Activated naive CD4-positive, alpha-beta T cell treated with Interleukin-2 at 50 U/mL for 16 hours (primary cell): ENCODE measurements at places on chromosomes 7 and 10.

DNA sequence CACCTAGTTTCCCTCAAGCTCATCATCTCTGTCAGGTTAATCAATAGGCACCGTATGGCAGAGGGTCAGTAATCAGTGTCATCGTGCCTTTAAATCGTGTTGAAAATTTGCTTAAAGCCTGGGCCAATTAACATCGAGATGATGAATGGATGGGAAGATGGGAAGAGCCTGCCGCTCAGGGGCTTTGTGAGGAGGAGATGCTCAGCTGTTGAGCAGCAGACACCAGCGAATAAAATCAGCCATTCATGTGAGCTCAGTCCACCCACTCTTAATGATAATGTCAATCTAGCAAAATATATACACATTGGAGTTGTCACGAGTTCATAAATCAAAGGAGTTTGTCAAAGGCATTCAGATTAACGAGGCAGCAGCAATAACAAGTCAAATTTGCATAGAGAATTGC, 97.7 kb downstream of the BTRC start:
- DNase-seq: no peak

DNA sequence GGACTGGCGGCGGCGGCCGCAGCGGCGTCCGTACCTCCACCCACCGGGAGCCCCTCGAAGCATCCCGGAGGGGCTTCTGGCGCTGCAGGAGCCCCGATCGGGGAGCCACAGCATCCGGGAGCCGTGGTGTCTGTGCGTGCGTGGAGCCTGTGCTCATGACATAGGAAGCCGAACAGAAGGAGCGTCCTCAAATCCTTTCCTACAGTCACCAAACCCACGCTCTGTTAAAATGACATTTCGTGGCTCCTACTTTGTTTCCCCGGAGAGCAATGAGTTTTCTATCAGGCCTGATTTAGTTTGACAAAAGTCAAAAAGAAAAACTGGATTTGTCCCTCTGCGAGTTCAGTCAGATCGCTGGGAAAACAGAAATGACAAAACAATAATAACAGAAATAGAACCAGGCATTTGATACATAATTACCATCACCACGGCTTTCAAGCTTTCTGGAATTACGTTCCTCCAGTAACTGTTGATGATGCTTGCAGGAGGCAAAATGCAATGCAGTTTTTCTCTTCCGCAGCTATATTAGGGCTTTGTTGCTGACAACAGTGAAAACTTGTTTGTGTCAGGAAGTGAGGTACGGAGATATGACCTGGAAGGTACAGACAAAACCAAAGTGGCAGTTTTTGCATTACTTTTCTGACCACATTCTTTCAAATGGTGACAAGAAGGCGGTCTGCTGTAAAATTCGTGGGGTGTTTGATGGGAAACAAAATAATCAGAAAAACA, 219.3 kb upstream of the MKLN1 start:
- no peak for DNase-seq

DNA sequence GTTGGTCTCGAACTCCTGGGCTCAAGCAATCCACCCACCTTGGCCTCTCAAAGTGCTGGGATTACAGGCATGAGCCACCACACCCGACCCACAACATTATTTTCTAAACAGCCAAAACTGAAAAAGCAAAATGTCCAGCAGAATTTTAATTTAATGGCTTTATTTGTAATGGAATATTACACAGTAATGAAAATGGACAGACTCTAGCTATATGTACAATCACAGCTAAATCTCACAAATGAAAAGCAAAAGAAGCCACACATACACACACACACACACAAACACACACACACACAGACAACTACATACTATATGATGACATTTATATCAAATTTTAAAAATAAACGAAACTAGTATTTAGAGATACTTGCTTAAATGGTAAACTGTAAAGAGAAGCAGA, 18.7 kb downstream of the ARHGAP19 start:
- DNase-seq: no peak

DNA sequence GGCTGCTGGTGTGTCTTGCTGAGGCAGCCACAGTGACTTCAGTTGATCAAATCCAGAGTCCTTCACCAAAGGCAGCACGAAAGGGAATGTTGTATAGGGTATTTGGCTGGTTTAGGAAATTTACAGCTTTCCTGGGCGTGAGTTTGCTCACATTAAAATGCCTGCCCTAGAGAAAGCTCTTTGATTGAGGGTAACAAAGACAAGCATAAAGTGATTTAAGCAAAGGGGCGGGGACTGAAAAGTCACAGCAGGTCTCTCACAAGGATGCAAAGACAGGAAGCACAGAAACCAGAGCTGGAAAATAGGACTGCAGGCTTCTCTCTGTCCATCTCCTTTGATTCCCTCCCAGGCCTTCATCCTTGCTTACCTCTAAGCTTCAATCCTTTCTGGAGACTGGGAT, 139.2 kb downstream of the ELMO1 start:
- no peak for DNase-seq

DNA sequence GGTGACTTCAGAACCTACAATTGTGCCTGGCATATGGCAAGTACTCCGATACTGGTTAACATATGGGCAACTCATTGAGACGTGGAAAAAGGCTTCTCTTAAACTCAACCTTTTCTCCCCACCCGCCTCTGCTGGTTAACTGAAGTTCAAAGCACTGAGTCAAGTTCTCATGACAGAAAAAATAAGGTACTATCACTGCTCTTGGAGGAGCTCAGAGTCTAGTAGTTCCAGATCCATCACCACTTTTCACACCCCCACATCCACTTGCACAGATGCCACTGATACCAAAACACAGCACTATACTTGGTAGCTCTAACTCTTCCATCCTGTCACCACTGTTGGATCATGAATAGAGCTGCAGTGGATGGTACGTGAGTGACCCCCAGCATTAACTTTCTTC, 36.2 kb downstream of the CCDC6 start:
- DNase-seq: no peak

DNA sequence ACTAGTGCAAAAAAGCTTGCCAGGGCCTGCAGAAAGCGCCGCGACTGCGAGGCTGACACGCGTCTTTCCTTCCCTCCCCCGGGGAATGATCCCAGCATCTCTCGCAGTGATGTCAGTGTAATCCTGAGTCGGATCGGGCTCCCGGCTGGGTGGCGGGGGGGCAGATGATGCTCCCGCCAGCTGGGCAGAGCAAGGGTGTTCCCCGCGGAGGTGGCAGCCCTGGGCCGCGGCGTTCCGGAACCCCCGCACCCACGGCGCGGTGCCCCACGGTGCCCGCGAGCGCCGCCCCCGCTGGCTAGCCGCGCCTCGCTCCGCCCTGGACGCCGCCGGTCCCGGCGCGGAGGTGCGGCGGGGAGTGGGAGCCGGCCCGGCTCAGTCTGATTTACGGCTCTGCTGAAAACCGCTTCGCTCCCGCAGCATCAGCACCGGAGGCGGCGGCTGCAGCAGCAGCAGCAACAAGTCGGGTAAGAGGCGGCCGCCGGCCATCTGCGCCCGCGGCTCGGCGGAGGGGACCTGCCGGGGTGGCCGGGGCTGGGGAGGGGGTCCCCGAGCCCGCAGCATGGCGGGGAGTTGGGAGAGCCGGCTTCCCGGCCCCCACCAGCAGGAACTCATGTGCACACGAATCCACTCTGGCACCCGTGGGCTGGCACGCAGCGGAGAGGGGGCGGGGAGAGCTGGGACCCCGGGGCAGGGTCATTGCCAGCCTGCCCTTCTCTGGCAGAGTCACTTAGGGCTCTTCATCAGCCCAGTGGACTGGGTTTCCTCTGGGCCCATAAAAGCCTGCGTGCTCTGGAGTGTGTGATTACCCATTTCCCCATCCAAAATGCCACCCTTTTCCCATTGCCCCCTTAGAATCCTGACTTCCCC, at the start of gene ZNF365:
TSS of gene ZNF365 (plus strand) at position 375 of the 867 bp plus-strand sequence. CDS start 1,825 bp downstream, outside the sequence.
- DNase-seq: peak; percentile 65

DNA sequence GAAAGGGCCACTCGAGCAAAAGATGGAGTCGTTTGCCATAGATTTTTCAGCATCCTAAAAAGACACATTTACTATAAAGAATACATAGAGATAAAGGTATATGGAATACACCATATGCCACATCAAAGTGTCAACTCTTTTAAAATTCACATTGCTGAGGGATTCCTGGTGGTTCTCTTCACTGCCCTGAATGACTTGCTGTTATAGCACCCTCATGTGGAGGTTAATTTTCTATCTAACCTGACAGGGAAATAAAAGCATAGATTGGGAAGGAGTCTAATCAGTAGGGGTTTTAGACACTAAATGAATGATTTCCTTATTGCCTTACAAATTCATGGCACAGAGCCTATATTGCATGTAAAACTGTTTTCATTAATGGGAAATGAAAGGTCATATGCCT, 25.9 kb downstream of the DNAH11 start:
- DNase-seq: no peak

DNA sequence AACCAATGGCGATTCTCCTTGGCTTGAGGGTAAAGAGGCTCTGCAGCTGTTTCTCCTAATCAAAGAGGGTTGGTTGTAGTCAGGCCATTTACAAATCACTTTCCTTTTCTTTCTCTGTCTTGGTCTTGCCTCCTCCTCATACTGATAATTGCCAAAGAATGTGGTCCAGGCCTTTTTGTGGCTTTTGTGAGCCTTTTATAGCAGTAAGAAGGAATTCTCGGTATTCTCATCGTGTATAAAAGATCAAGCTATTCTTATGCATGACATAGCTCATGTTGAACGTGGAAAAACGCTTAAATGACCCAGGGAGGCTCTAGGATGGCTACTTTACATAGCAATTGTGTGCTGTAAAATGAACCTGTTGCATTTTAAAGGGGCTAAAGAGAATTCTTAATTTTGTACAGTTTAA, 62.6 kb downstream of the RBM20 start:
- no peak for DNase-seq

DNA sequence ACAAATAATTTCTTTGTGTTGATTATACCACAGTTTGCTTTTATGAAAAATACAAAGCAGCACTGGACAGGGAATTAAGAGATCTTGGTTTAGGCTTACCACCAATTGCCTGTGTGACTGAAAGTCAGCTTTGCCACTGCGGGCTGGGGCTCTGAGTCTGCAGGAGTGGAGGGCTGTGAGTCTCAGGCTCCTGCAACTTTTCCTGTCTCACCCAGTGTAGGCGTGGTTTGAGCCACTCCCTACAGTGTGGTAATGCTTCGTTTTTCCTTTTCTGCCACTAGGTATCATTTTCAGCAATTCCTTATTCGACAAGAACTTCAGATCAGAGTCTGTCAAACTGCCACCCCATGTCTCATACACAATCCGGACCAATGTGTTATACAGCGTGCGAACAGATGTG, 180.6 kb downstream of the ABCA13 start:
- no peak for DNase-seq

DNA sequence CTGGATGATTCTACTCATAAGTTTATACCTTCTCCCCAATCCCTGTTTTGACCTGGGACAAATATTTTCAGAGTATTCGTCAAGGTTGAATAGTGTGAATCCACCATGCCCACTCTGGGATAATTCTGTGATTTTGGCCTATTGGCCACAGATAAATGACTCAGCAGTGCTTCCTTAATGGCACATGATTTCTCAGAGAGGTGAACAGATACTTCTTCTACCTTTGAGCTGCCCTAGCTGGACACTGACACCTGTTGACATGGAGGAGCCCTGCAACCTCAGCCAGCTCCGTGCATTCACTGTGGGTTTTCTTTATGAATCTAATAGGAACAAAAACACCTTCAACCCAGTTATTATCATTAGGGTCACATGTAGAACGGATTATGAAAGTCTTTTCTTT, 40.9 kb upstream of the HPS1 start:
- DNase-seq: no peak

GRCh38 chr7:148580446-148580845, 10.1 kb upstream of the C7orf33 start:
- no peak for DNase-seq

GRCh38 chr7:39667341-39667923, 44.1 kb downstream of the RALA start:
- no peak for DNase-seq

DNA sequence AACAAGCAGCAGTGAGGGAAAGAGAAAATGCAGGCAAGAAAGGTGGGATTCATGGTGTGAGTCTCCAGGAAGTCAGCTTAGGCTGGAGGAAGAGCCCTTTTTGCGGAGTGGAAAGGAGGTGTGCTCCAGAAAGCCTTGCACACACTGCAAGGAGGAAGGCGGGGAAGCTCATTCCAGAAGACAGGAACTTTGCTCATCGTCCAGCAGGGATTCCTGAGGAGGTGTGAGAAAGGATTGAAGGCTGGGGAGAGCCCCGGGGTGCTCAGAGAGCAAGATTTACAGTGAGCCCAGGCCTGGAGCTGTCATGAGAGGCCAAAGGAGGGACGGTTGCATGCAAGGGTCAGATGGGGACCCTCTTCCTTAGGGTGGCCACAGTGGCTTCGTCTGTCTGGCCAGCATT, 17.6 kb downstream of the SLC29A3 start:
- DNase-seq: no peak

GRCh38 chr7:32204361-32205018, 134.3 kb upstream of the PDE1C start:
- DNase-seq: no peak

GRCh38 chr10:29285624-29286051, 3.2 kb upstream of the LYZL1 start:
- no peak for DNase-seq

DNA sequence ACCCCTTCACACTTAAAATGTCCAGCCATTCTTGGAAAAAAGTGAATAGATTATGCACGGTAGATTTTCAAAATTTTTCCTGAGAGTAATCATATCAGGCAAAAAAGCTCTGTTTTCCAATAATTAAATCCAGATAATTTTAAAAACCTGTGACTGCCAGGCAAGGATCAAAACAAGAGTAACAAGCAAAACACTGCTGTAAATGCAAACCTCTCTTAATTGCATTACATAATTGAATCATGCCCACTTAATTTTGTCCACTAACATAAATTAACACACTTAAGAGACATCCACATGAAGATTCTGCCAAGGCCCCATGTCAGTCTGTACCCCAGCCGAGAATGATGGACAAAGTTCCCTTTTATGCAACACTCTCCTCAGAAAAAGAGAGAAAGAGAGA, 135.3 kb downstream of the FGFR2 start:
- DNase-seq: no peak

- no peak for DNase-seq
Measured at GRCh38 chr7:50308532-50309385, 4.2 kb downstream of the IKZF1 start.

GRCh38 chr7:155032978-155033377, 30.1 kb upstream of the PAXIP1 start:
- no peak for DNase-seq

DNA sequence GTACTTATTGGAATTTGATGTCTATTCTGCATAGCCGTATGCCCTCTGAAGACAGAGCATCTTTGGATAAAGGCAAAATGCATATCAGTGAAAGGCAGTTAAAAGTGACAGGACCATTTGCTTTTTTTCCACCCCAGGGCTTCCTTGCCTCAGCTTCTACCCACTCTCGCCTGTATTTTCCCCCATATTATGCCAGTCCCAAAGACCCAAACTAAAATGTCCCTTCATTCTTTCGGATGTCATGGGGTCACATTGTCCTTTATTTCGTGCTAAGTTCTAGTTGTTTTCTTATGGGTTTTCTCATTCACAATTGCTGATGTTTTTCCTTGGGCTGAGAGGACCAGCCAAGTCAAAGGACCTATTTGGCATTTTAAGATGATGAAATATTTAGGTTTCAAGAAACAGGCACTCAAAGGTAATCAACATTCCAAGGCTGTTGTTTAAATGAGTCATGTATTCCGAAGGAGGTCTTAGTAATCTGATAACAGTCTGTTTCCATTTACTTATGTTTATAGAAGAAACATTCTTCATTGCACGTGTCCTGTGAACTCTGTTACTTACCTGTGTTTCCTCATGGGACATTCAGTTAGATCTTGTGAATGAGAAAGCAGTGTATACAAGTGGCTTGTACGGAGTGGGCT, 74.1 kb downstream of the DNAH11 start:
- no peak for DNase-seq

- DNase-seq: no peak
Measured at GRCh38 chr7:106524690-106525059, 136.3 kb downstream of the CCDC71L start.
